ENCODE measurements at places on chromosomes 3 and 15.

DNA sequence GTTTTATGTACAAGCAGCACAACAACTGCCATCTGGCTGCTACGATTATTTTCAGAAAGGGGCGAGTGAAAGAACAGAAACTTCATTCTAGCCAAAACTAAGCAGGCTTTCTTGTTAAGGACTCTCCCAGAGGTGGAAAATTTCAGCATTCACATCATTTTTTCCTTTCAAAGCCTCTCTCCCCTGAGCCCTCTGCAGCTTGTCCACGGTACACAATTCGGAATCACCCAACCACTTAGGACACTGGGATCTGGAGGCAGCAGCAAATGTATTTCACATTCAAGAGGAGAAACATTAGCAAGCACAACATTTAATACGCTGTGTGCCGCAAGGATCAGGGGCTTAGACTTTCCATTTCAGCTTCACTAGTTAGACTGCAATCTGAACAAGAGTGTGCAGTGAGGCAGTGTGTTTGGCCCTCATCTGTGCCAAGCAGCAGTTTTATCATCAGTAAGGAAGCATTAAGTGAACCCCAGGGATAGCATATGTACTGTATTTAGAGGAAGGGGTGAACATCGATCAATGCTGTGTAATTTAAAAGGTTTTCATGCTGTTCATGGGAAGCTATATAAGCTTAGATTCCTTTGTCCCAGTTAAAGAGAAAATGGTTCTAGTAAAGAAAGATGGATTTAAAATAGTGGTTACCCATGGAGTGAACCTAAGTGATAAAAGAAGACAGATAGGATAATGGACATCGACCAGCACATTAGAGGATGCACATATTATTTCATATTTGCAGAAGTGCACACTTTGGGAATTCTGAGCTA lies 504.9 kb downstream of the TBL1XR1 start:
- no peak for DNase-seq

DNA sequence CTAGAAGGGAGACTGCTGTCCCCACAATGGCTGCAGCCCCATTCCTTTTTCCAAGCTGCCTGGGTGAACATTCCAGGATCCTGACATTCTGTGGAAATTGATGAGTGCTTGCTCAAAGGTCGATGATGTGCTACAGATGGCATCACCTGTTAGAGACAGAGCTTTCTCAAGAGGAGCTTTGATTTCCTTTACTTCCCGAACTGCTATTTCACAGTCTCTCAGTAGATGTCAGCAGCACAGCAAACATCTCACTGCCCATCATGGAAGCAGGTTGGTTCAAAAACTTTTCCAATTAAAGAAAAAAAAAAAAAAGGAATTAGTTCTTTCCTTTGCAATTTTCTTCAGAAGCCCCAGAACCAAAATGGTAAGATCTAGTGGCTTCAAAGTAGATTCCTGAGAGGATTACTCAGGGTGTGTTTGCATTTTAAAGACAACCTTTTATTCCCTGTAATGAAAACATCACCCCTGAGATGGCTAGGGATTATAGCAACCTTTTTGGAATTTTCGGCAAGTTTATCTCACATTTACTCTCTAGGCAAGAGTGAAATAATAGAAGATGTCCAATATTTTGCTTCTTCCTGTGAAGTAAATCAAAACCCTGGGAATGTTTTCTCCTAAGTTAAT lies 44.8 kb downstream of the POLR2M start:
- DNase-seq = no peak

GRCh38 chr15:59237924-59238331 lies 31.3 kb downstream of the LDHAL6B start:
- no peak for DNase-seq

DNA sequence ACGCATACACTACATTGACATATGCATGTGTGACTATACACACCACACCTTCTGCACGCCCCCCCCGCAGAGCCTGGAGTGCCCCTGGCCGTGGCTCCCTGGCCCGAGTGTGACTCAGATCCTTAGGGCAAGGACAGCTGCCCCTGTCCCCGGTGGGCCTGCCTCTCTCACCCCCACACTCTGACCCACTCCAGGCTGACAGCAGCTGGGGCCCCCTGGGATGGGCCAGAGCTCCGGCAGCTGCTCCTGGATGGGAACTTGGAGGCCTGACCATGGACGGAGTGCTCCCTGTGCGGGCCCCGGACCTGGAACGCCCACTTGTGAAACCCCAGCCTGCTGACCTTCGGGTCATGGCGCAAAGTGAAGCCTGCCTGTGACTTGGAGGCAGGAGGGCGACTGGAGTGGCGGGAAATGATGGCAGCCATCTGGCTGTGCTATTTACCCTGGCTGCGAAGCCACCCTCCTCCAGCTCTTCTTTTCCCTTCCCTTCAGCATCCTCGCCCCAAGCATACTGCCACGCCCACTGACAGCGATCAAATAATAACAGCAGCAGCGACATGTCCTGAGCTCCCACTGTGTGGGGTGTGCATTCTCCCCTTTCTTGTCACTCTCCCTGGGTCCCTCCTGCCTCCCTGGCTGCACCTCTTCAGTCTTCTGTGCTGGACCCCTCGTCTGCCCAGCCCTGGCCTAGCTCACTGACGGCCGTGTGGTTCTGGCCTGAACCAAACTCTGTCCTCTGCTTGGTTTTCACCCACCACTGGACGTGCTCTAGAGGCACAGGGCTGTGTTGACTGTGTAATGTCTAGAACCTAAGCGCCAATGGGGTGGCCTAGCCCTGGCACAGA lies 90.7 kb upstream of the MEF2A start:
- DNase-seq = no peak

DNA sequence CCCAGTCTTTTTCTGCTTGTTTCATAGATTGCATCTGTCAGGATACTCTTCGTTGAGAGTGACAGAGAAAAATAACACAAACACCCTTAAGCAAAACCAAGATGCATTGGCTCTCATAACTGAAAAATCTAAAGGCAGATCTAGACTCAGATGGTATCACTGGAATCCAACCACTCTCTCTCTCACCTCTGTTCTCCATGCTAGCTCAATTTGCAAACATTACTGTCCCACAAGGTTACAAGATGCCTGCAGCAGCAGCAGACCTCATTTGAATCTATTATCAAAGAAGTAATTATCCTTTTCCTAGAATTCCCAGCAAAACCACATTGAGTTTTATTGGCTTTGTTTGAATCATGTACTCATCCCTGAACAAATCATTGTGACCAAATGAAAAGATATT lies 19.1 kb upstream of the PCOLCE2 start:
- no peak for DNase-seq

DNA sequence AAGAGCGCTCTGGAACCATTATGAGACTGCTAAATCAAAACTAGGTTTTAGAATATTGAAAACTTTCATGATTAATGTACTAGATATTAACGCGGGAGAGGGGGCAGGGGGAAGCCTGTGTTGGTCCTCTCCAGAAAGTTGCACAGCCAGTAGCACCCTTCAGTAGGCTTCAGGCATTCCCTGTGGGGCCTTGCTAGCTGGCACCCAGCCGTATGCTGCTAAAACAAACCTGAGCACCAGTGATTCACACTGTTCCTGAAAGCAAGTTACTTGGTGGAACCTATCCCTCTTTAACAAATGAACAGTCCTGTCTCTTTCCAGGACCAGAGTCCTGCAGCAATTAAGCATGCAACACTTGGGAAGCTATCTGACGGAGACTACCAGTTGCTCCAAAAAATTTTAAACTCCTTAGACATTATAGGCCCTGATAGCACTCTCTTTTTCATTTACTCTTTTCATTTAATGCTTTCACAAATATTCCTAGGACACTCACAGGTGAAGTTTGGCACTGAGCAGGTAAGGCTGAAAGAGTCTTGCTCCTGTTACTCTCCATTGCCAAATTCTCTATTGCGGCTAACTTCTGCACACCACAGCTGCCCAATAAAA lies 1.2 kb upstream of the ATRIP start:
- DNase-seq = no peak

DNA sequence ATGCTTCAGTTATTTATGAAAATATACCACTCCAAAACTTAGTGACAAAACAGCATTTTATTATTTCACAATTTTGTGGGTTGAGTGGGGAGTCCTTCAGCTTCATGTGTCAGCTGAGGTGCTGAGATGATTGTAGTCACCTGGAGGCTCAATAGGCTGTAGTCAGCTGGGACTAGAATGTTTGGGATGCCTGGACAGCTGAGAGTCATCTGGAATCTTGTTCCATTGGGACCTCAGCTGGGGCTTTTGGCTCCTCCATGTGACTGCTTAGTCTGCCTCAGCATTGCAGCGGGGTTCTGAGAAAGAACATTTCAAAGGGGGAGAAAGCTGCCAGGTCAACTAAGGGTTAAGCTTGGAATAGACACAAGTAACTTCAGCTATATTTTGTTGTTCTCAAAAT lies 13.4 kb downstream of the STT3B start:
- DNase-seq = no peak

- no peak for DNase-seq
Measured at GRCh38 chr3:148735597-148735996, 37.9 kb downstream of the AGTR1 start.

- no peak for DNase-seq
Measured at GRCh38 chr3:86948822-86949221, 42.1 kb downstream of the VGLL3 start.

GRCh38 chr15:49225572-49226281 lies 55.7 kb downstream of the GALK2 start:
- DNase-seq = no peak

- no peak for DNase-seq
Measured at GRCh38 chr15:64137226-64137833, 14.2 kb upstream of the SNX22 start.

DNA sequence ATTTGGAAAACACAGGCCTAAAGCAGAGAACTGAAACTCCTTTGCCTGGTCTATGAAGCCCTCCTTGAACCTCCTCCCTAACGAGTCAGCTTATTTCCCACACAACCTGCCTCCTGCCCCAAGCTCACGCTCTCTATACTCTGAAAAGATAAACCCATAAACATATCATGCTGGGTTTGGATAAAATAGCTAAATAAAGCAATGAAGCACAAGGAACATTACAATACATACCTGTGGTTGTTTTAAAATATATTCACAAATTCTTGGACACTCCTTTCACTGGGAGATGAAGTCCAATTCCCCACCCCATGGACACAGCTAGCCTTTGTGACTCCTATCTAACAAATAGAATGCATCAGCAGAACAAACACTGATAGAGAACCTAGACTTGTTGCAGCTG lies 98.2 kb downstream of the PLCH1 start:
- no peak for DNase-seq

DNA sequence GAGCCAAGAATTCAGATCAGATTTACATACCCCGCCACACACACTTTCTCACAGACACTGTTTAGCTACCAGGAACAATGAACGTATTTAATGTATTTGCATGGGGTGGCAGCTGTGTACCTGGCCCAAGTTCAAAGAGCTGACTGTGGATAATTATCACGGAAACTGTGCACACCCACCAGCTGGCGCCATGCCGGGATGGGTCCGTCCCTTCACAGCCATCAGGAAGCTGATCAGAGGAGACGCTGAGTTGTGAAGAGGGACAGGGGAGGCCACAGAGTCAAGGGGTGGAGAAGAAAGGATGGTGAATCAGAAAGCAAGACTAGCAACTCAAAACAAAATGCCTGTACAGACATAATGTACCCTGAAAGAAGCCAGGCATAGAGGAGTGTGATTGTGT lies 13.1 kb upstream of the PLA2G4D start:
- no peak for DNase-seq

DNA sequence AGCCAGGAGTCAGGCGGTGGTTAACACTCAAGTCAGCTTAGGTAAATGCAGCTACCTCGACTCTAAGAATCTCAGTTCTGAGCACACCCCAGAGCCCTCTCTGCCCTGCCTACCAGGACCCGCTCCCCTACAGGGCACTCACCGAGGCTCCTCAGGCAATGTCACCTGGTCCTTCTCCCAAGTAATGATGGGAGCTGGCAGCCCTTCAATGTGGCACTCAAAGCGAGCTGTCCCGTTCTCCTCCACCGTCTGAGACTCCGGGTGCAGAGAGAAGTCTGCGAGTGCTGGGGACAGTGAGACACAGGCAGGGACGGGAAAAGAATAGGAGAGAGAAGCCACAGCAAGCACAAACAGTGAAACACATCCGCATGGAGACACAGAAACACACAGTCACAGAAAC lies 12.7 kb downstream of the IGDCC4 start:
- no peak for DNase-seq

DNA sequence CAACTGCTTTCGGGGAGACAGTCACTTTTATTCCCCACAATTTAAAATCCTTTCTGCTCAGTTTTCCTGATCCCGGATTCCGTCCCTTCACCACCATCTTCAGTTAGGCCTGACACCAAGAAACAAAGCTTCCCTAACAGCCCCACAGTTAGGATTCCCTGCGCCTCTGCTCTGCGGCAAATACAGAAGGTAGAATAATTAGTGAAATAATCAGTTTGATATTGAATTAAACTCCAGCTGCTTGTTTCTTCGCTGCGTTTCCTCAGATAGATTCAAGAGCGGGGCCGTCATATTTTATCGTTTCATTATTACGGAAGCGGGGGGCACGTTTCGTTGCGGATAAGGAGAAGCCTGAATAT lies 1.3 kb upstream of the EOMES start:
- DNase-seq = no peak

- DNase-seq = no peak
Measured at GRCh38 chr15:69265347-69265955, 33.3 kb upstream of the PAQR5 start.

GRCh38 chr3:98553753-98554152 lies 22.0 kb downstream of the GPR15 start:
- no peak for DNase-seq

- no peak for DNase-seq
Measured at GRCh38 chr15:76439542-76439941, 103.0 kb downstream of the ISL2 start.

- DNase-seq = no peak
Measured at GRCh38 chr15:80695911-80696661, 976 bp downstream of the ABHD17C start.

DNA sequence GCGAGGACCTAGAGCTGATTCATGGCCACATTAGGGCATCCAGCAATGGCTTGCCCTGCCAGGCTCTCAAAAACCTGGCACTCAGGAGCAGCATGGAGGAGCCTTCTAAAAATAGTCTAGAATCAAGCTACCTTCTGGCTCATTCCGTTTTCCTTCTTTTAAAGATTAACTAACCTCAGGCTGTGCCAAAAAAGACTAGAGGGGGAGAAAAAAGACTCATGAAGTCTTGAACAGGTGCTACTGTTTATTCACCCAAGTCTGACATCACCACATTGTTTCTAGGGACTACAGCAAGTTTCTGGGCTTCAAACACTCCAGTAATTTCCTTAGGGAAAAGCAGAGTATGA lies 125.8 kb downstream of the TNIK start:
- DNase-seq = no peak

DNA sequence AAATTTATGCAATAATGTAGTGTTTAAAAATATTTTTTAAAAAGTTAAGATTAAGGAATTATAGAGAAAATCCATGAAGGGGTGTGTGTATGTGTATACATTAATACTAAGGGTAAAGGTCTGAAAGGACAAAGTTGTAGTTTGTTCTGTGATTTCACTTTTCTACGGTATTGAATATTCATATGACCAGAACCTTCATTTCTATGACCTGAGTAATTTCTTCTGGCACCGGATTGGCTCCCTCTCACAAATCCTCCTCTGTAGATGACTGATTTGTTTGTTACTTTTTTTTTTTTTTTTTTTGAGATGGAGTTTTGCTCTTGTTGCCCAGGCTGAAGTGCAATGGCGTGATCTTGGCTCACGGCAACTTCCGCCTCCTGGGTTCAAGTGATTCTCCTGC lies 20.9 kb downstream of the GMPS start:
- DNase-seq = no peak
